Activated CD4-positive, alpha-beta T cell treated with anti-CD3 and anti-CD28 coated beads for 24 hours (primary cell): ENCODE measurements at places on chromosomes 2 and 18.

DNA sequence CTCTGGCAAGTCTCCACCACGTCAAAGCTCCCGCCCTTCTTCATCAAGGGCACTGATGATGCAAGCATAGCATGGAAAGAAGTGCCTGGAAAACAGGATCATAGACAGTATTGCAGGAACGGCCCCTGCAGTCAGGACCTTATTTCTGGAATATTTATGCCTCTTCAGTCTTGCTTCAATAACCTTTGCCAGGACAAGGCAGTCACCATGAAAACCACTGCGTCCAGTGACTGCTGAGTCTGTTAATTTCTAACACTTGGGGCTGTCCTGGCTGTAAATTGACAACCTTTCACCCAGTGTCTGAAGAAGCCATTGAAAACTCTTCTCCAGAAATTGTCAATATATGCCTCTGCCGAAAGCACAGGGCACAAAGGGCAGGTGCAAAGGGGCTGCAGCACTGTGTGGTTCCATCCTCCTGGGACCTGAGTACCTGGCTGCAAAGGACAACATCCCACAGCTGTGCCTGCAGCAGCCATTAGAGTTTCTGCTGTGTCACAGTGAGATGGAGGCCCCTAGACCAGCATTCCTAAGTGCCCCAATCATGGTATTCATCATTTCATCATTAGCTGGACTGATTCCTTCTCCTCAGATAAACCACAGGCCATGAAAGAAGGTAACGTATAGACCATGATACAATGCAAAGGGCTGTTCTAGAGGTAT is 819.6 kb downstream of the RNF144A start:
- DNase-seq, result no peak

- no peak for DNase-seq
Observed at GRCh38 chr2:129766374-129766993, 213.0 kb upstream of the RAB6C start.

GRCh38 chr2:170140561-170140960 is 37.4 kb upstream of the MYO3B start:
- DNase-seq, result no peak

DNA sequence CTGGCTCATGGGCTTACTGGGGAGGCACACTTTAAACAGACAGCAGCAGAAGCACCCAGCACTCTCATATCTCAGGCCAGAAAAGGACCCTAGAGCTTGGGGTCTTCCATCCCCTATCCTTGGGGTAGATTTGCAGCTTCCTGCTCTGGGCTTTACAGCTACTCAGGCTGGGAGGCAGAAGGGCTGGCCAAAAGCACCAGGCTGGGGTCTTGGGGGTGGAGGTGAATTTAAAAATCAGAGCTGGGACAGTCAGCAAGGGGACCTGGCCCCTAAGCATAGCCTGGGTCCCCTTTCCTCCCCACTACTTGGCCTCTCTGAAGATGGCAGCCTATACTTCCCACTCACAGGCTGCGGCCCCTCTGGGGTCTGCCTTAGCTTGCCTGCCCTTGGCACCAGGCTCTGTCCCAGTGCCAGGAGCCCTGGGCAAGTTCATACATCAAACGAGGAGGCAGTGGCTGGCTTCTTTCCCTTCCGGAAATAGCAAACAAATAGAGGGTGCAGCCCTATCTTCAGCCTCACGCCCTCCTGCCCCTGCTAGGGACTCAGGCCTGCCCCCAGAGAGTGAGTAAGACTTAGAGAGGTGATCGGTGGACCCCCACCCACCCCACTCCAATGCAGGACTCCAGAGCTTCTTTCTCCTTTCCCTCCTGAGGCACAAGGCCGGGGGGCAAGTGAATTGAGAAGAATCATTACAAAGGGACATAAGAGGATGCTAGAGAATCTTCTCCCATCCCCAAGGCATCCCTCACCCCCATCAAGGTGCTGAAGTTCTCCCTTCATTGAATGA is 26.0 kb upstream of the TNS1 start:
- DNase-seq, result no peak

DNA sequence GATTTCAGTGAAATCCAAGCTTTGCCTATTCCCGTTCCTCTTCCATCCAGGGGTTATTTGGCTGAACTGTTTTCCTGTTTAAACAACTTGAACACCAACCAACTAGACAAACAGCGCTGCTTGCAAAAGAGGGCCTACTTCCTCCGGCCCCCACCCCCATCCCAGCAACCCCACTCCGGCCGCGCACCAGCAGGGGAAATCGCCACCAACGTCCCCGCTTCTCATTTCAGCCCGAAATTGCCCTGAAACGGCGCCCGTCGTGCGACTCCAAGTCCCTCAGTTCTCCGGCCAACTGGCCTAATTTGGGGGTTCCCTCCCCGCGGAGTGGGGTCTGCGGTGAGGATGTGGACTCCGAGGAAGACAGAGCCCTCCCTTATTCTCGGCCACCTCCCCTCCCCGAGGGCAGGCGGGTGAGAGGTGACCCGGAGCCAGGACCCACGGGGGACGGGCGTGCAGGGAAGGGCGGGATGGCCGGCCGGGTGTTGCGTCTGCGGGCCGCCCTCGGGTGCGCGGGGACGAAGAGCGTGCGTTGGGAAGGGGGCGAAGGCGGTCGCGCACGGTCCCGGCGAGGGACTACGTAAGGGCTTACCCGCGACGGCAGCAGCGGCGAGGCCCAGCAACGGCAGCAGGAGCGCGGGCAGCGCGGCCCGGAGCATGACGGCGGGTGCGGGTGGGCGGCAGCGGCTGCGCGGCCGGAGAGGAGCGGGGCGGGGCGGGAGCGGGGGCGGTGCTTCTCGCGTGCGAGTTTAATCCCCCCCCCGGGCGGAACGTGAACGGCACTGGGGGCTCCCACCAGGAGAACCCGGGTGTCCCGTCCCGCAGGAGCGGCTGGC is at the start of gene CD302:
TSS of gene CD302 (minus strand) at position 666 of the 833 bp plus-strand sequence. CDS start at position 656, 10 bp downstream.
- peak; percentile 8 for DNase-seq

DNA sequence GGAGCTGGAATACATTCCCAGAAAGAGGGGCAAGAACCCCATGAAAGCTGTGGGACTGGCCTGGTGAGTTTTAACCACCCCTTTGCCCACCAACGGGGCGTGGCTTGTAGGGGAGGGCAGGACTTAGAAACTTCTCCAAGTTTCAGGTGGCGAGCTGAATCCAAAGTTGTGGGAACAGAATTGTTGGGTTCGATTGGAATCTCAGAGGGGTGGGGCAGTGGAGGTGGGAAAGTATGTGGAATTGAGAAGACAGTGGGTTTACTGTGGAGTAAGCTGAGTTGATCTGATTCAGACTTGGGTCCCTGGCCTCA is 1.1 kb downstream of the PNKD start:
- no peak for DNase-seq

- DNase-seq, result no peak
Observed at GRCh38 chr18:59279193-59279592, 5.9 kb upstream of the RAX start.
